Uterus (tissue), 4 donors: ENCODE measurements at places on chromosomes 6 and 20.
A peak's percentile ranks its signal among the peaks of the same experiment; 100 is the strongest.

GRCh38 chr6:49151957-49152356 is 311.1 kb downstream of the MMUT start:
- DNase-seq: no peak

DNA sequence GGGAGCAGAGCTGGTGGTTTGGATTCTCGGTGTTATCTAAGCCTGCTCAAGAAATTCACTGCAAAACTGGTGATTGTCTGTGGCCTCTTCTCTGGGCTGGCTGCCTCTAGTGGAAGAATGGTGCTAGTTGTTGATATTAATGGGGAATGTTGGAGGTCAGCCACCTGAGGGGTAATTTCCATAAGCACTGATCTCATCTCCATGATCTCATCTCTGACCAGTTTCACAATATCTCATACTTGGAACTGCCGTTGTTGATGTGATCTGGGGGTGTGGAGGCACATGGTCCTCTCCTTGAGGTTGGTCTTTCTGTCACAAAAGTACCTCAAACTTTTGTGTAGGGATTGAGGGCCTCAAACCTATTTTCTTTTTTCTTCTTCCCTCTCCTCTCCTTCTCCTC is 102.6 kb downstream of the CD109 start:
- DNase-seq: peak; percentile 43

- no peak for DNase-seq
Observed at GRCh38 chr6:88086792-88087191, 39.2 kb downstream of the SPACA1 start.

DNA sequence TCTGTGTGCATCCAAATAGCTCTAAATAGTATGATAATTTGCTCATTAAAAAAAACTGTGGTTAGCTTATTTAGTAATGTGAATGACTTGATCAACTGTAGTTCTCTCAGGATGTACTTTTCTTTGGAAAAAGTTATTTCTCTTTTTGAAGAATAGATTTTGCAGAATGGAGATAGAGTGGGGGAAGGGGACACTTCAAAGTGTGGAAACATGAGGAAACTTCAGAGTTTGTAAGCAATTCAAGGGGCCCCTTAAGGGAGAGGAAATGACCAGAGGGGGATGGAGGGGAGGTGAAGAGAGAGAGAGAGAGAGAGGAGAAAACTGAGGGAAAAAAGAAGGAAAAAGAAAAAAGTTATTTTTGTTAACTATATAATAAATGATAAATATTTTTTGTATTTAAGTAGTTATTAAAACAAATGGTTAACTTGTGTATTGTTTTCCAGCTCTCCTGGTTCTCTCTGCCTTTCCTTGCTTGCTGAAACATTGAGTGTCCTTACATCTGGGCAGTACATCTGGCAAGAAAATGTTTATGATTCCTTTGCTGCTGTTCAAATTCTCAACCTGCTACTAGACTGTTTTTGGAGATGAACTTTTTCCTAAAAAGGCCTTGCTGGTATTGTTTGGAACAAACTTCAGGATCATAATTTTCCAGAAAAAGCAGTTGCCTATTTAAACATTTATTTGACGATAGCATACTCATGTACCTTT is 497.5 kb upstream of the CITED2 start:
- no peak for DNase-seq

DNA sequence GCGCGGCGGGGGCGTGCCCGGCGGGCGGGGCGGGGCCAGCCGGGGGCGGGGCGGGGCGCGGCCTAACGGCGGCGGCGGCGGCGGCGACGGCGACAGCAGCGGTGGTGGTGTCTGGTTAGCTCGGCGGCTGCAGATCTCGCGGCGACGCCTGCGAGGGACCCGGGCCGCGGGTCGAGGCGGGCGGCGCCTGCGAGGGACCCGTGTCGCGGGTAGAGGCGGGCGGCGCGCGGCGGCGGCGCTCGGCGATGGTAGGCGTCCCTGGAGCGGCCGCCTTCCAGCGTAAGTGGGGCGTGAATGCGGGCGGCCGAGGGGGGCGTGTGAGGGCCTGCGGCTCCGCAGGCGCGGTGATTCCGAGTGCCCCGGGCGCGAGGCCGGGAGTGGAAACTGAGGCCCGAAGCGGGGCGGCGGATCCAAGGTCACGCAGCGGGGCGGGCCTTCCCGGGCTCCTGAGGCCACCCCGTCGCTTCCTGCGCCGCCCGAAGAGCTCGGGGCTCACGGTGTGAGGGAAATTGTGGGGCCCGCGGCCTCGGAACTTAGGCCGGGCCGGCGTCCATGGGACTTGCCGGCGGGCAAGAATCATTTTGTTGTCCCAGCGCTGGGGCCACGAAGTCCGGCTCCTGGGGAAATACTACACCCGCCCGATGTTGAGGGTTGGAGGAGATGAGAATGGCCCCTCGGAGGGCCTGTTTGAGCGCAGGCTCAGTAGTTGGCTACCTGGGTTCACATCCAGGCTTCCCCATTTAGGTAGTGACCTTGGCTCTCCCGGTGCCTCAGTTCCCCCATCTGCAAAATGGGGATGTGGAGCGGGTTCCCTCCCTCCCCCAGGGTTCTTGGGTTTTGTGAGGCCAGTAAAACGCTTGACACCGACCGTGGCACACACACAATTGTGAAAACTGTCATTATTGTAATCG is at the start of gene CBFA2T2:
TSS of gene CBFA2T2 (plus strand) at position 74 of the 911 bp plus-strand sequence. CDS start at position 246, 172 bp downstream.
- peak; percentile 62 for DNase-seq

DNA sequence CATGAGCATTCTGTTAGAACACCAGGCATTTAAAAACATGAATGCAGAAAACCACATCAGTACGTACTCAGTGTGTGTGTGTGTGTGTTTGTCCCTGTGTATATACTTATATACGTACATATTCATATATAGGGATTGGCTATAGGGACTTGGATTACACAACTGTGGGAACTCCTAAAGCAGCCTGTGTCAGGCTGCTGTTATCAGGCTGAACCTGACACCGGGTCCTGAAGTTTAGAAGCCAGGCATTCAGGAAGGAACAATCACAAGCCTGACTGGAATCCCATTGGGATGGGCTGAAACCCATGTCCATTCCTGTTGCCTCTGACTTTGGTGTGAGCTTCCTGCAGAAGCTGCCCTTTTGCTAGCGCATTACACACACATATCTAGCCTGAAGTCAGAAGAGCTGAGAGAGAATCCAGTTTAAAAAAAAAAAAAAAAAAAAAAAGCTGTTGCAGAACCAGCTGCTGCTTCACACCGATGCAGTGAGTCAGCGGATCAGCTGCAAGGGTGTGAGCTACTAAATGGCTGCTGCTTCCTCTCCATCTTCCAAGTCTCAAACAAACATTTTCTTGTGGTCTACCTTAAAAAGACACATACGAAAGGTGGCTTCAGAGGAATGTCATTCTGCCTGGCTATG is 348.1 kb downstream of the THBS2 start:
- DNase-seq: no peak
